Tibial artery (tissue), 4 donors: ENCODE measurements at places on chromosomes 12 and 14.

DNA sequence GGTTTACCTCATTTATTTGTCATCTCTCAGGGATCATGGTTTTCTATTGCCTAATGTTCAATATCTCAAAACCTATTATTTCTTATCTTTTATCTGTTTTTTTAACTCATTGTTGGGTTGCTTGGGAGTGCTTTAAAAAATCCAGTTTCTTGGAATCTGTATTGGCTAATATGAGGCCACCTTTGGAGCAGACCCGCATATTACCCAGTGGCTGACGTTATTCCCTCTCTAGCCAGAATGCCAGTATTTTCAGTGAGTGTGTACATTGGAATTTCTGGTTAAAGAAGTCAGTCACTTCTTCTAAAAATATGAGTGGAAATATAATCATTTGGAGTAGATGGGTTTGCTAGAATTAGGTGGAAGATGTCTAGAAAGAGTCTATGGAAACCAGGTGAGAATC lies 38.3 kb downstream of the PRMT8 start:
- no peak overlapping the region for H3K27ac ChIP-seq
- H3K4me3 ChIP-seq: no peak overlapping the region
- H3K27me3 ChIP-seq: no peaks in the 10 kb centered on the region
- H3K4me1 ChIP-seq: no peaks in the 10 kb centered on the region
- no peak for DNase-seq

DNA sequence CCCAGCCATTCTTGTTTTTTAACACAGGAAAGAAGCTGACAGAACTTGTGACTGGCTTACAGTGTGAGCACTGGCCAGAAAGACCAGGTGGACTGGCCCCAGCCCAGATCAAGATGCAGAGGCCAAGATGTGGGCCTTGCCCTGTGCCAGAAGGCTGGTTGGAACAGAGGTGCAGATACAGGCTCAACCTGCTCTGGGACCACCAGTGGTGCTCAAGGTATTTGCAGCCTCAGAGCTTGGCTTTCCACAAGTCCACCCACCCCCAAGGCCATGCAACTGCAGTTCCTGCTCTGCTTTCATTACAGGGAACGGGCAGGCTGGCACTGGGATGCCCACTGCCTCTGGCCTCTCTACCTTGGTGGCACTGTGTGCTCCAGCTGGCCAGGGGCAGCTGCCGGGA lies 23.3 kb downstream of the ZFC3H1 start:
- no peak overlapping the region for H3K27ac ChIP-seq
- H3K36me3 ChIP-seq: peaks cover 63% of the 10 kb centered on the region
- no peak for DNase-seq
- no peaks in the 10 kb centered on the region for H3K27me3 ChIP-seq
- no peak overlapping the region for H3K4me3 ChIP-seq

GRCh38 chr12:72432037-72432604 lies 160.0 kb downstream of the TRHDE start:
- H3K4me3 ChIP-seq: no peak overlapping the region
- no peaks in the 10 kb centered on the region for H3K27me3 ChIP-seq
- H3K4me1 ChIP-seq: no peaks in the 10 kb centered on the region

- H3K36me3 ChIP-seq: no peaks in the 10 kb centered on the region
- H3K27ac ChIP-seq: no peak overlapping the region
- no peak for DNase-seq
Measured at GRCh38 chr12:24463375-24463774, 485.5 kb downstream of the BCAT1 start.

- peak overlapping the region; percentile 56 for H3K4me3 ChIP-seq
- H3K36me3 ChIP-seq: no peaks in the 10 kb centered on the region
- no peaks in the 10 kb centered on the region for H3K27me3 ChIP-seq
- H3K27ac ChIP-seq: peak overlapping the region; percentile 62
- peak; percentile 25 for DNase-seq
Measured at GRCh38 chr14:89702073-89702875, 252.3 kb downstream of the EFCAB11 start.

DNA sequence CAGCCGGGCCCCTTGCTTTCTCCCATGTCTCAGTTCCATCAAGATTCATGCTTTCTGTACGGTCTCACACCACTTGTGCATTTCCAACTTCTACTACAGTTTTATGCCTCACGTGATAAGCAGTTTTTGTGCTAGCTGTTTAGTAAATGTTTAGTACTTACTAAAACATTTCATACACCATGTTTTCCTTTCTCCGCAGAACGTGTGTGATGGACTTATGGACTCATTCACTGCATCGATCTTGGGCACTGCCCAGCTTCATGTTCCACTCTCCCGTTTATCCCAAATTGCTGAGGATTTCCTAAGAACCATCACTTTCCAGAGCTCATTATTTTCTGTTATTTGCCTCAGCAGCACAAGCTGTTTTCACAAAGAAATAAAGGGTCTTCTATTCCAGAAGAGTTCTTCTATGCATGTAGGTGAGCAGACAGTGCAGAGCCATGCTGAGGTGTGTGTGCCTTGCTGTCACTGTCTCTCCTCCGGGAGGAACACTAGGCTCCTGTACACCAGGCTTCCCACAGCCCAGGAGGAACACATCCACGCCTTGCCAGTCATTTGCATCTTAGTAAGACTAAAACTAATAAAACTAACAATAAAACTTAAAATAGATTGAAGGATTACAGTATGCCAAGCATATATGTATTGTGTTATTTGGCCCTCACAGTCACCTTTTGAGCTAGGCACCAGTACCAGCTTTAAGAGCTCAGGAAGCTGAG lies 90.3 kb upstream of the EEA1 start:
- H3K27me3 ChIP-seq: no peaks in the 10 kb centered on the region
- no peaks in the 10 kb centered on the region for H3K4me1 ChIP-seq
- H3K4me3 ChIP-seq: no peak overlapping the region
- H3K36me3 ChIP-seq: no peaks in the 10 kb centered on the region

GRCh38 chr12:51528852-51529650 lies 62.0 kb upstream of the SCN8A start:
- H3K4me1 ChIP-seq: no peaks in the 10 kb centered on the region
- DNase-seq: no peak
- H3K36me3 ChIP-seq: no peaks in the 10 kb centered on the region

- DNase-seq: no peak
- no peaks in the 10 kb centered on the region for H3K27me3 ChIP-seq
- H3K36me3 ChIP-seq: no peaks in the 10 kb centered on the region
- no peak overlapping the region for H3K4me3 ChIP-seq
- H3K4me1 ChIP-seq: no peaks in the 10 kb centered on the region
- no peak overlapping the region for H3K27ac ChIP-seq
Measured at GRCh38 chr12:102543494-102544485, 63.4 kb upstream of the IGF1 start.

DNA sequence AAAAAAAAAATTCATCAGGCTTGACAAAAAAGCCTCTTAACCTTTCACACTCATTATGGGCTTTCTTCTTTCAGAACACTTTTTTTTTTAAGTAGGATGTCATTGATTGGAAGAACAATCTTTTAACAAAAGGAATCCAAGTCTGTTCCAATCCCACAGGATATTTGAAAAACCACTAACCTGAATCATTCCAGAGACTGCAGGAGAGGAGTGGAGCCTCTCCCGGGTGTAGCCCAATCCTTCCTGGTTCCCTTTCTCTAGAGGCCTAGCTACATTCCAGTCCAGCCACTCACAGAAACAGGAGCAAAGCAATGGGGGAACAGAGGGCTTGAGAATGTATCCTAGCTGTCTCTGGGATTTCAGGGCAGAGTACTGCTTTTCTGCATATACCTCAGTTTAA lies 4.3 kb downstream of the MFAP5 start:
- no peaks in the 10 kb centered on the region for H3K4me1 ChIP-seq
- DNase-seq: no peak
- H3K27me3 ChIP-seq: no peaks in the 10 kb centered on the region
- no peaks in the 10 kb centered on the region for H3K36me3 ChIP-seq

GRCh38 chr12:68784015-68784414 lies 24.0 kb upstream of the MDM2 start:
- H3K36me3 ChIP-seq: no peaks in the 10 kb centered on the region
- no peak overlapping the region for H3K4me3 ChIP-seq
- no peak overlapping the region for H3K27ac ChIP-seq
- H3K4me1 ChIP-seq: no peaks in the 10 kb centered on the region

GRCh38 chr12:92786045-92786444 lies 83.3 kb downstream of the PLEKHG7 start:
- no peak for DNase-seq
- H3K27me3 ChIP-seq: no peaks in the 10 kb centered on the region
- H3K27ac ChIP-seq: no peak overlapping the region
- H3K4me3 ChIP-seq: no peak overlapping the region

GRCh38 chr14:104986487-104987164 lies 1.0 kb downstream of the CLBA1 start:
- peak overlapping the region; percentile 83 for H3K4me3 ChIP-seq
- no peaks in the 10 kb centered on the region for H3K27me3 ChIP-seq
- DNase-seq: no peak
- peaks cover 11% of the 10 kb centered on the region for H3K4me1 ChIP-seq
- H3K27ac ChIP-seq: no peak overlapping the region

GRCh38 chr12:107467716-107468115 lies 217.9 kb upstream of the PWP1 start:
- no peaks in the 10 kb centered on the region for H3K4me1 ChIP-seq
- H3K27ac ChIP-seq: no peak overlapping the region
- H3K4me3 ChIP-seq: no peak overlapping the region
- no peak for DNase-seq
- H3K36me3 ChIP-seq: no peaks in the 10 kb centered on the region
